CD4-positive, alpha-beta T cell (primary cell): ENCODE measurements at places on chromosomes 5 and 9. TPM values are rescaled to one million over a fixed set of nuclear protein-coding genes. Genes with fewer than 3 reads are reported as not detected.
A peak's percentile ranks its signal among the peaks of the same experiment; 100 is the strongest.

The BARX1 gene
- 0.33 TPM for total RNA-seq

DNA sequence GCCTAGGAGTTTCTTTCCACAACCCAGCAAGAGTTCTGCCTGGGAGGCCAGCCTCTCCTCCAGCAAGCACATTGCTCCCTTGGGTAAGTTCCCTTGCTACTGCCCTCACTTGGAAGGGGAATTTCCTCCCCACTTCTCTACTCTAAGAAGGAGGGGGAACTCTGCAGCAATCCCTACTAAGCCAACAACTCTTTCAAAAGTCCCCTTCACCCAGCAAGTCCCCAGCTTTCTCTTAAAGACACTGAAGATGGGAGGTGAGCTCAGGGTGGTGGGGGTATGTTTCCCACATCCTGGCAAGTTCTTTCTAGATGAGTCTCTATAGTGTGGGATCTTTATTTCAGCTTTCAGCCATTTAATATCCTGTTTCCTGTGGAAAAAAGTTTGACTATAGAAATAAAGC is 49.0 kb downstream of the PDE8B start:
- DNase-seq: no peak

The SLC22A4 gene
- total RNA-seq: 0.16 TPM

DNA sequence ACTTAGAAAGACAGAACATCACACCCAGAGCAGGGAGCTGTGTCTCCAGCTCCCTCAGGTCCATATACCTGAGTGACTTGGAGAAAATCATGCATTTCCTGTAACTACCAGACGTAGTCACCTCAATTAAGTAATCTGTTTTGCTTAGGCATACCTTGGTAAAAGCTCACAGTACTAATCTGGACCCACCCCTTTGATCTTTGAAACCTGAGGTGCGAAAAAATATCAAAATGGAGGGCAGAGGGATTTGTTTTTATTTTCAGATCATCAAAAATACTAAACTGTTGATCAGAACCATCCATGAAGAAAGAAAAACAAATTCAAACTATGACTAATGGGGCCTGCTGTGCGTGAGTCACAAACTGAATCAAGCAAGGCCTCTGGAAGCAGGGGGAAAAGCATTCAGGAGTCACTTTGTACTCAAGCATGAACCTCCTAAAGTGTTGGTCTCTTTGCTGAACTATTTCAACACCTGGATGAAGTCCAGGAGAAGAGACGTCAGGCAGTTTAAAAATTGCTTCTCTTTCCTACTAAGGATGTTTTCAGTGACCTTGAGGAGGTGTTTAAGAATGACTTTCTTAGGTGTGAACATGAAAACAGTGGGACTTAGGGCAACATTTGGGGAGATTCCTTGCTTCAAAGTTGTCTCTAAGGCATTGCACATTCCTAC is 76.3 kb downstream of the MUSK start:
- DNase-seq: no peak

- no peak for DNase-seq
These were observed 4.8 kb downstream of the TTF1 start for GRCh38 chr9:132401824-132402223.

GRCh38 chr5:118378959-118379358 is 609.4 kb downstream of the DTWD2 start:
- DNase-seq: no peak

- DNase-seq: peak; percentile 14
These were observed 158.7 kb upstream of the IER5L start for GRCh38 chr9:129336601-129337331.

DNA sequence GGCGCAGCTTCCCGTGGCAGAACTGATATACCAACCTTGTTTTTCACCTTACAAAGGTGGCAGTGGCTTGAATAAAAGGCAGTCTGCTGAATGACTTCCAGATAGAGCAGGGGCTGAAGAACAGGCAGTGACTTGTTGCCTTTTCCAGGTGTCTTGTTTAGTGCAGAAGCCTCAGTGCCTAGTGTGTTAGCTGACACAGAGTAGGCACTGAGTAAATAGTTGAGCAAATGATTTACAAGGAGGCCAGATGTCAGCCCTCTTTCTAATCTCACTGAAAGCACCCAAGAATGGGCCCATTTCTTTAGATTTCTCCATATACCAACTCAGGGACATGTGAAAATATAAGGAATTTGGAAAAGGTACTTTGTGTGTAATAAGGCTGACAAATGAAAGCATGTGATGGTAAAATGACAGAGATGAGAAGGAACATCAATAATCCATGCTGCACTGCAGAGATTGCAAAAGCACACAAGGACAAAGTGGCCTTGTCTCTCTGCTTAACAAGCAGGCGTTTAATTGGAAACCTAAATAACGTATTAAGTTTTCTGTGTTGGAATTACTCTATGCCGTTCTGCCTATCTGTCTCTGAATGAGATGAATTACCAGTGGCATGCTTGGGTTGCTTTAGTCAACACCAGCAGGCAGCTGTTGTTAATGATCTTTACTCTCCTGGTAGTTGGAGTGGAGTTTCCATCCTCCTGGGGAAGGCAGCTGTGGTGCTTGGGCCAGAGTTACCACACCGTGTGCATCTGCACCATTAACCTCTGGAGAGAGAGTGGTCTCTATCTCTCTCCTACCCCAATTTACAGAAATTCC is 360.1 kb upstream of the C9orf72 start:
- no peak for DNase-seq

GRCh38 chr9:115756736-115757135 is 396.9 kb upstream of the PAPPA start:
- DNase-seq: no peak

GRCh38 chr5:122040636-122041302 is 37.3 kb downstream of the LOX start:
- DNase-seq: no peak

- no peak for DNase-seq
These were observed 536.5 kb upstream of the GRIA1 start for GRCh38 chr5:152953788-152954483.

DNA sequence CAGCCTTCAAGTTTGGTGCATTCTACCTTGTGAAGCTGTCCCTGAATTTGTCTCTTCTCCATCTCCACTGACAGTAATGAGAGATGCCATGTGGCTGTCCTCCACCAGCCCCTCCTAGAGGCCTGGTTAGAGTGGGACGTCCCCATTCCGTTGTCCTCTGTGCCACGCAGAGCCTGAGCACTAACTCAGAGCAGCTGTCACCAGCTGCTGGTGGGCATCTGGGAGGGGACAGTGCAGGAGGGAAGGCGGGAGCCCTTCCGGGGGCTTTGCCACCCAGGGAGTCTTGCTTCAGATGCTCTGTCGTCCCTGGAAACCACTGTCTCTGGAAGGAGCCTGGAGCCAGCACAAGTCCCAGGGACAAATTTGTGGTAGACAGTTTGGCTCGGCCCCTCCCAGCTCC is 78.6 kb downstream of the PDZD2 start:
- no peak for DNase-seq

DNA sequence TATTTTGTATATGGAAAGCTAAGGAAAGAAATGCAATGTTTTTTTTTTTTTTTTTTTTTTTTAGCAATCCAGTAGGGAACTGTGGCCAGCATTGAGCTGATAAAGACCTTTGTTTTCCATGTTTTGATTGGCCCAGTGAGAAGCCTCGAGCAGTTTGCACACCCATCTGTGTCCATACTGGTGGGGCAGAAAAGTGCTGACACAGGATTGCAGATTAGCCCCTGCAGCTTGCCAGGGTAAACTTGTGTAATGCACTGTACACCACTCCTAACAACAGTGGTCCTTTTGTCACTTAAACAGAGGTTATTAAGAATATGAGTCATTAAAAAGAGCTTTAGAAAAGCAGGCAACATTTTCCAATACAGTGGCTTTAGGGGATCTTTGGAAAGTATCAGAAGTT is 132.8 kb upstream of the CDKN2B start:
- DNase-seq: no peak

The KCNIP1 gene
- total RNA-seq: not detected

DNA sequence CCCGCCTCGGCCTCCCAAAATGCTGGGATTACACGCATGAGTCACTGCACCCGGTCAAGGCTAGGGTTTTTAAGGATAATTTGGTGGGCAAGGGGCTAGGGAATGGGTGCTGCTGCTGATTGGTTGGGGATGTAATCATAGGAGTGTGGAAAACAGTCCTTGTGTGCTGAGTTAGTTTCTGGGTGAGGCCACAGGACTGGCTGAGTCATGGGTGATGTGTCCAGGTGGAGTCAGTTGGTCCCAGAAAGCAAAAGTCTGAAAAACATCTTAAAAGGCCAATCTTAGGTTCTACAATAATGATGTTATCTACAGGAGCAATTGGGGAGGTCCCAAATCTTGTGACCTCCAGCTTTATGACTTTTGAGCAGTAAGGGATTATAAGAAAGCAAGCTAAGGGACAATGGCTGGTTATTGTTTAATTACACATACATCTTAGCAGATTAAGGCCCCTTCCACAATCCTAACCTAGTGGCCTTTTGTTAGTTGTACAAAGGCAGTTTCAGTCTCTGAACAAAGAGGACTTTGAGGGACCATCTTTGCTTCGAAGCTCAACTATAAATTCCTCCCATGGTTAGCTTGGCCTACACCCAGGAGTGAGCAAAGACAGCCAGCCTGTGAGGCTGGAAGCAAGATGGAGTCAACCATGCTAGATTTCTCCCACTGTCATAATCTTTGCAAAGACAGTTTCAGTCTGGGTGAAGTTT is 5.5 kb upstream of the AOPEP start:
- DNase-seq: no peak

The ARHGAP26 gene
- 27.3 TPM for total RNA-seq

- DNase-seq: peak; percentile 58
These were observed at the start of gene CORO2A for GRCh38 chr9:98192503-98193335. CORO2A (minus strand) TSS chr9:98192637; CDS start chr9:98157660, 34,977 bp downstream.

DNA sequence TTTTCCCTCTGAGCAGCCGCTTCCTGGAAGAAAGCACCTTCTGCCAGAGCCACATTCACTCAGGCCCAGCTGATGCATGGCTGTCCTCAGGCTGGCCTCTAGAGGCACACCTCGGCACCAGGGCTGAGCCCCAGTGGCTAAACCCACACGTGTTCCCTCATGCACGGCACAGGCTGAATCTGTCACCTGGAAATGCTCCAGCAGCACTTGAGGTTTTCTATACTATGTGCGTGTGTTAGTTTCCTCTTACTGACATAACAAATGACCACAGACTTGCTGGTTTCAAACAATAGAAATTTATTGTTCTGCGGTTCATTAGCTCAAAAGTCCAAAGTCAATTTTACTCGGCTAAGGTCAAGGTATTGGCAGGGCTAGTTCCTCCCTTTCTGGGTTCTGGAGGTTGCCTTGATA is 141.4 kb downstream of the LRRC70 start:
- no peak for DNase-seq

DNA sequence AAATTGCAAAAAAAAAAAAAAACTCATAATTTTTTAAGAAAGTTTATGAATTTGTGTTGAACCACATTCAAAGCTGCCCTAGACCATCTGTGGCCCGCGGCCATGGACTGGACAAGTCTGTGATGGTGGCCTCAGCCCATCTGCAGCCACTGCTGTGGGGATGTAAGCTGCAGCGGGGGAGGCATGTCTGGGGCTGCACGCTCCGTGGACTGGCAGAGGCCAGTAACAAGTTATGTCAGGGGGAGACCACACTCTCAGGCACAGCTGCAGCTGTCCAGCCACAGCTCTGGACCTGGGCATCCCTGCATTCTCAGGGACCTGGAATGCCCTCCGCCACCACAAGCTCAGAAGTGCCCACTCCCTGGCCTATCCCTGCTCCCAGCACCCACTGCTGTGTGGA is 1272.3 kb upstream of the CDH9 start:
- no peak for DNase-seq

The SH3PXD2B gene
- total RNA-seq: 0.95 TPM

DNA sequence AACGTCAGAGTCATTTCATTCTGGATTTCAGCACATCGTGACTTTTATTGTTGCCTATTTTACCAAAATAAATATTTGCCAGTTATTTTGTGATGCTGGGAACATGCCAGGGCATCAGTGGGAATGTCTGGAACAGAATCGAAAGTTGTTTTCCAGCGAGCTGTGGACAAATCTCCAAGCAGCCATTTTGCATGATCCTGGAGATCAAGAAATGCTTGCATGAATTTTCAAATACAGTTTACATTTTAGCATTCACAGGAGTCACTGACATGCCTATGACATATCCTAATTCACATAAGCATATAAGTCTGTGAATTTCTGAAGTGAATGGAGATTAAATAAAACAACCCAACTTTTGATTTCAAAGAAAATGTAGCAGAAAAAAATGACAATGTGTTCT is 119.4 kb downstream of the VCAN start:
- DNase-seq: no peak

- DNase-seq: no peak
These were observed 201.2 kb downstream of the TSSK1B start for GRCh38 chr5:113233606-113234005.

The FRRS1L gene
- total RNA-seq: not detected

DNA sequence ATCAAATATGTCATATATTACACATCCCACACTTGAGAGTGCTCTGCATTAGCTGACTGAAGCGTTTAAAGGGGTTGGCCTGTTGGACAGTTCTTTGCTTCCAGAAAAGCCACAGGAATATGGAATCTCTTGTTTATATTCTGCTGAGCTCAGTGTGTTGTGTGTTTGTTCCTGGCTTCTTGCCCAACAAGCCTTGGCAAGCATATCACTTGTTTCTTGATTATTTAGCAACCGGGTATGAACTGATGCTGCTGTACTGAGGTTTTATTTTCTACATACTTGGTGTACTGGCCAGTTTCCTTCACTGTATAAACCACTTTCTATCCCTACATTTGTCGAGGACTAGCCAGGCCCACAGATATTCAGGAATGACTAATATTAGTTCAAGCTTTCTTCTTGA is 378.9 kb downstream of the KCTD16 start:
- no peak for DNase-seq

- DNase-seq: no peak
These were observed 133.0 kb downstream of the EBF1 start for GRCh38 chr5:158966716-158967115.

The FGF18 gene
- 0.31 TPM for total RNA-seq

GRCh38 chr5:112548246-112548881 is 129.3 kb upstream of the EPB41L4A start:
- no peak for DNase-seq

GRCh38 chr5:407051-407450 is 35.9 kb upstream of the EXOC3 start:
- DNase-seq: no peak

The PCDHGB5 gene
- total RNA-seq: 0.14 TPM

The FAM151B gene
- total RNA-seq: 0.61 TPM

The DMGDH gene
- total RNA-seq: 0.50 TPM

The LHX3 gene
- total RNA-seq: 0.16 TPM

GRCh38 chr5:159752622-159753275 is 163.5 kb upstream of the ADRA1B start:
- DNase-seq: no peak

The MEF2C gene
- total RNA-seq: 0.60 TPM

DNA sequence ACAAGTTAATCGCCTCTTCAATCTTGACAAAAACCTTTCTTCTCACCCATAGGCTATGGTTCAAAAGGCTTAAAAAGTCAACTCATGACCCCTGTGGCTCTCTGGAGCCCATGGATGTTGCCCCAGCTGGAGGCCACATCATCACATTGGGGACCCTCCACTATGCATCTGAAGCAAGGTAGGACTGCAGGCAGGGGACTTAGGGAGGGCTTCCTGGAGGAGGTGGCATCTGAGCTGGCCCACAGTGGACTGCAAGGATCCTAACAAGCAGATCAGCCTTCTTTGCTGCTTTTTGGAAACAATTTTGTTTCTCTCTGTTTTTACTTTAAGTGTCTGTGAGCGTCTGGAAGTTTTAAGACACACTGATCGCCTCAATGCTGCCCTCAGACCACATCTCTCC is 234.7 kb downstream of the HSPA4 start:
- no peak for DNase-seq

- no peak for DNase-seq
These were observed 73.0 kb upstream of the NR4A3 start for GRCh38 chr9:99748676-99749075.

GRCh38 chr9:124812441-124812876 is 35.5 kb downstream of the OLFML2A start:
- no peak for DNase-seq

GRCh38 chr5:111083323-111083722 is 8.8 kb upstream of the WDR36 start:
- no peak for DNase-seq
